CD4-positive, alpha-beta T cell treated with Interleukin-15 for 4 hours (primary cell): ENCODE measurements at places on chromosomes 7 and 10.

DNA sequence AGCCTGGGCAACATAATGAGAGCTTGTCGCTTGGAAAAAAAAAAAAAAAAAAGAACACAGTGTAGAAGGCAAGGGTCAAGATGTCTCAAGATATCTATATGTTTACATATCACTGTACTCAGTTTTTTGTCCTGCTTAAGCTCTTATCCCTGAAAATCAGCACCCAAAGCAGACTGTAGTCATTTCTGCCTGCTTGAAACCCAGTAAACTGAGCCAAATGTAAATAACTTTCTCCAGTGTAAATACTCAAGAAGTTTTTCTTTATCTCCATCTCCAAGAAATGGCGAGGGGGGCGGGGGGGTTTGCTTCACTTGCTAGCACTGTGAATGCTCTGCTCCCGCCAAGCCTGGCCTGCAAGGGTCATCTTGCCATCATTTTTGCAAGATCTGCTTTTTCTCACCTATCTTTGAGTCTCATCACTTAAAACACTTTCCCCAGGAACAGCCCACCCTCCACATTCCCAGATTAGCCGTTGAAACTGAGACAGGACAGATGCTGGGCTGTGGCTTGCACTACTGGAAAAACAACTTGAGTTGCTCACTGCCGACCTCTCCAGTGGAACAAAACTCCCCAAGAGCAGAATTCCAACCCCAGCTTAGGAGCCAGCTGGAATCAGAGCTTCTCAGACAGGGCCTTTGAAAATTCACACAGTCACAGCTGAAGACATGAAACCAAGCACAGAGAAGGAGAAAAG is 54.6 kb downstream of the AFAP1L2 start:
- no peak for DNase-seq

GRCh38 chr7:44811571-44811970 is 15.1 kb downstream of the PPIA start:
- no peak for DNase-seq

- no peak for DNase-seq
Measured at GRCh38 chr7:154202002-154202401, 149.8 kb downstream of the DPP6 start.

- DNase-seq, result no peak
Measured at GRCh38 chr10:93235686-93236085, 162.0 kb downstream of the CYP26A1 start.

GRCh38 chr7:74304550-74304949 is 15.3 kb downstream of the CLIP2 start:
- DNase-seq, result no peak

GRCh38 chr7:31851119-31851518 is 164.1 kb downstream of the PPP1R17 start:
- DNase-seq, result no peak

GRCh38 chr10:89122433-89123051 is 84.6 kb downstream of the CH25H start:
- DNase-seq, result no peak

DNA sequence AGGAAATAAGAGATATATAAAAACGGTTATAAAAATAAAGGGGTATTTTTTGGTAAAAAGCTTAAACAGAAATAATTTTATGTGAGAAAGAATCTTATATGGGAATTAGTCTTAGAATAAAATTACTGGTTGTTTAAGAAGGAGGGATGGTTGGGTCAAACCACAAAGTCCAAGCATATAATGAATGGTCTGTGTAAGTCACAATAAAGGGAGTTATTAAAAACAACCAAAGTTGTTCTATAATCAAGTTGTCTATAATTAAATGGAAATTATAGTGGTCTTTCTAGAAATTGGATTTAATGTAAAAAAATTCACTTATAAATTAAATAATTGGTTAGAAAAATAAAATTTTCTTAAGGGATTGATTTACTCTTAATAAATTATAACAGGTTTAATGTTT is 304.8 kb downstream of the POM121L12 start:
- no peak for DNase-seq
